ENCODE measurements at places on chromosomes 2 and 18.
A peak's percentile ranks its signal among the peaks of the same experiment; 100 is the strongest.

DNA sequence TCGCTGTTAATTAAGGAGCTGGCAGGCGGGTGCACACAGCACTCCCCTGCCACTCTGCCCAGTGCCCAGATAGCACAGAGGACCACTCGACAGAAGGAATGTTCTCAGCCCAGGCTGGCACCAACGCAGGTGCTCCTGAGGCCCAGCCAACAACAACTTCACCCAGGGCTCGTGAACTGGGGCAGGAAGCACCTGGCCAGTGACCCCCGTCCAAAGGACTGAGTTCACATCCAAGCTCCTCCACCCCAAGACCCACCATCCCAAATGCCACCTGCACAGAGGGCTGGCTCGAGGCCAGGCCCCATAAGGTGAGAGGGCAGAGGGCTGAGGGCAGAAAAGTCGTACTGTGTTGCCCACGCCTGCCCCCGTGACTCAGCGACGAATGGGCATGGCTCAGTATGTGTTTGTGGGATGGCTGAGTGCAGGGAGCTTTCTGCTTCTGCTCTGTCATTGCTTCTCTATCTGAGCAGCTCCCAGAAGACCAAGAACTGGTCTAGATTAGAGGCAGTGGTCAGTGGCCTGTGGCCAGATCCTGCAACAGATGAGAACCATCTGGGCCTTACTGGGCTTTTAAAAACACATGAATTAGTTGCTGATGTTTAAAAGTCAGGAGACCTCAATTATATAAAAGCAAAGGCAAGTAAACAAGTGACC is 68.4 kb downstream of the POLR1A start:
- DNase-seq: peak; percentile 7

DNA sequence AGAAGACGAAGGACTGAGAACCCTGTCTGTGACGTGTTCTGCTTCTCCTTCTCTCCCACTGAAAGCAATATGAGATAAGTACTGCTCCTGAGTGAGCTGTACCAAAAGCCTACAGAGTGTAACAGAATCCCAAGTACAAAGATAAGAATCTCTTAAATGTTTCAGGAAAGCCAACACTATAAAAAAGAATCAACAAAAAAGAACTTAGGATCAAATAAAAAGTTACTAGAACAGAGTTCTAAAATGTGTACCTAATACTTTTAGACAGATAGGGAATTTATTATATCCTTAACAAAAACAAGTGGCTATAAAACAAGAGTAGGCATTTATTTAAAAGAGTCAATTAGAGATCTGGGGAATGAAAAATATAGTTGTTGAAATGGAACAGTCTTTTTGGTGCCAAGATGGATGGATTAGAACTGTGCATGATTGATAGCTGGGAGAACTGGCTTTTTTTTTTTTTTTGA is 49.0 kb downstream of the NCOA1 start:
- DNase-seq: no peak

- DNase-seq: peak; percentile 6
Observed at GRCh38 chr2:139940686-139941085, 1160.5 kb upstream of the NXPH2 start.

GRCh38 chr2:211692689-211693088 is 845.9 kb downstream of the ERBB4 start:
- no peak for DNase-seq

DNA sequence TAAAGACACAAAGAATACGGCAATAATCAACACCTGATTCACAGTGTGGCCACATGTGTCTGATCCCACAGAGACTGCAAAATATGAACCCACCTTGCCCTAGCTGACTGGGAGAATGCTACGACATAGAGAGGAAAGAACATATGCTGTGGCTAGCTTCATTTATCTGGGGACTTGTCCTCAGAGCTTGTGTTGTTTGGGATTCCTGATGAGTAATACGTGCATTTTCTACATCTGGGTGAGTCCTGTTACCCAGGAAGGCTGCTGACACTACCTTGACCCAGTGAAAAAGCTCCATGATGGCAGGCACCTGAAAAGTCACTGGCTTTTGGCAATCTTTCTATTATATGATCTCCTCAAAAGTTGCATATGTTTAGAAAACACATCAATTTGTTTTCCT is 427.7 kb upstream of the LYPD1 start:
- no peak for DNase-seq

GRCh38 chr18:2534906-2535305 is 36.4 kb downstream of the METTL4 start:
- DNase-seq: no peak

- DNase-seq: no peak
Observed at GRCh38 chr2:177282787-177283572, 18.5 kb upstream of the NFE2L2 start.

Measured in COLO829 (cell line).